Smooth muscle cell of the pulmonary artery (primary cell): ENCODE measurements at places on chromosomes 5 and 9. TPM values are rescaled to one million over a fixed set of nuclear protein-coding genes. Genes with fewer than 3 reads are reported as not detected.

CCDC183 gene
- total RNA-seq = 0.52 and 0.89 TPM in 2 replicates

PKN3 gene
- 0.46 and 0.59 TPM in 2 replicates for total RNA-seq

MTX3 gene
- total RNA-seq = 14.5 and 17.5 TPM in 2 replicates

SNX2 gene
- total RNA-seq = 67.8 and 73.0 TPM in 2 replicates
